Eye (tissue), 1 donor: ENCODE measurements at places on chromosomes 16 and 17.

- no peak for DNase-seq
Measured at GRCh38 chr16:4414187-4414917, 2.0 kb downstream of the CORO7 start.

DNA sequence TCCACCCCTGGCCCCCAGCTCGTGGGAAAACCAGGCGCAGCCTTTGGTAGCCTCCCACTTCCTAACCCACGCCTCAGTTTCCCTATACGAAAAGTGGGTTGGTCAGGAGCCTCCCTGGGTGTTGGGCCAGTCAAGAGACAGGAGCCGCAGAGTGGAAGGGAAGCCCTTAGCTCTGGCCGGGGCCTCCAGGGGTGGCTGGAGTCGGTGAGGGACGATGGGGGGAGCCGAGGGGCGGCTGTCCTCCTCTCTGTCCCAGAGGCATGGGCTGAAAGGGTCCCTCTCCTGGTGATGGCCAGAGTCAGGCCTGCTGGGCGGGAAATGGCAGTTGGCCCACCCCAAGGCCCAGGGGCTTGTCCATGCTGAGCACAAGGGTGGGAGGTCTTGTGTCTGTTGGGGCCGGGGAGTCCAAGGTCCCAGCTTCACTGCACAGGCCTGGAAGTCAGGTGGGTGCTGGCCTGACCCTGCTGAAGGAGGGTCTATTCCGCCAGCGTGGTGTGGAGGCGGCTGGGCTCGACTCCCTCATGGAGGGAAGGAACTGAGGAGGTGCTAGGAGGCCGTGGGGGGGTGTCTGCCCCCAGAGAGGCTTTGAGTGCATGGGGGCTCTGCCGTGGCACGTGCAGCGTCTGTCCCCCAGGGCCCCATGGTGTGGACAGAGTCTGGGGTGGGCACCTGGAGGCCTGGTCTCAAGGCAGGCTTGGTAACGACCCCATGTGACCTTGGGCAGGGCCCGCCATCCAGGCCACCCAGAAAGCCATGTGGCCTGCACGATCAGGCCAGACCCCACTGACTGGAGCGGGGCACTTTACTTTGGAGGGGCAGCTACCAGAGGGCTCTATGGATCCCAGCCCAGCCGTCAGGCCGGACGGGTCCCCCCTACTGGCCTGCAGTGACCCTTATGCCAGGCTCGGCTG, 1.1 kb downstream of the SLC16A3 start:
- peak; percentile 41 for DNase-seq

DNA sequence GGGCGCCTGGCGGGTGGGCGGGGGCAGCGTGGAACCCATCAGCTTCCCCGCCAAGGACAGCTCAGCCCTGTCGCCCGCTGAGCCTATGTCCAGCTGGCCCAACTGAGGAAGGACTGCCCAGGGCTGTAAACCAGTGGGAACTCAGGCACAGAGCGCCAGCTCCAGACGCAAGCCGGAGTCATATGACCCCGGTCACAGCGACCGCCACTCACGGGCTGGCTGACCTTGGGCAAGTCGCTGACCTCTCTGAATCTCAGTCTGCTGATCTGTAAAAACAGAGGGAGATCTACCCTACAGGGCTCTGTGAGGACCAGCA, 170.0 kb downstream of the C16orf78 start:
- no peak for DNase-seq

DNA sequence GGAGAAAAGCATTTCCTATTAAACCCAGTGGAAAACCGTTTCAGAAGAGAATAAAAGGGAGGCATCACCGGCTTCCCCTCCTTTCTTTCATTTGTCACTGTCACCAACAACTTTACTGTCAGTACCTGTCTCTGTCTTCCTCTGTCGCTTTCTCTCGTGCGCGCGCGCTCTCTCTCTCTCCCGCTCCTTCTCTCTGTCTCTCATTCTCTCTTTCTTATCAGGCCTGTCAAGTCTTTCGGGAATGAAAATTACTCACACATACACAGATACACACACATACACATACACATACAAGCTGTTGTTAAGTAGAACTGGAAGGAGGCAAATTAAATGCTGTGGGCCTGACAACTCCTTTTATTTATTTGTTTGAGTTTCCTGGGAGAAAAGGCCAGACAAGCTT, 17.6 kb downstream of the MYOCD start:
- no peak for DNase-seq

DNA sequence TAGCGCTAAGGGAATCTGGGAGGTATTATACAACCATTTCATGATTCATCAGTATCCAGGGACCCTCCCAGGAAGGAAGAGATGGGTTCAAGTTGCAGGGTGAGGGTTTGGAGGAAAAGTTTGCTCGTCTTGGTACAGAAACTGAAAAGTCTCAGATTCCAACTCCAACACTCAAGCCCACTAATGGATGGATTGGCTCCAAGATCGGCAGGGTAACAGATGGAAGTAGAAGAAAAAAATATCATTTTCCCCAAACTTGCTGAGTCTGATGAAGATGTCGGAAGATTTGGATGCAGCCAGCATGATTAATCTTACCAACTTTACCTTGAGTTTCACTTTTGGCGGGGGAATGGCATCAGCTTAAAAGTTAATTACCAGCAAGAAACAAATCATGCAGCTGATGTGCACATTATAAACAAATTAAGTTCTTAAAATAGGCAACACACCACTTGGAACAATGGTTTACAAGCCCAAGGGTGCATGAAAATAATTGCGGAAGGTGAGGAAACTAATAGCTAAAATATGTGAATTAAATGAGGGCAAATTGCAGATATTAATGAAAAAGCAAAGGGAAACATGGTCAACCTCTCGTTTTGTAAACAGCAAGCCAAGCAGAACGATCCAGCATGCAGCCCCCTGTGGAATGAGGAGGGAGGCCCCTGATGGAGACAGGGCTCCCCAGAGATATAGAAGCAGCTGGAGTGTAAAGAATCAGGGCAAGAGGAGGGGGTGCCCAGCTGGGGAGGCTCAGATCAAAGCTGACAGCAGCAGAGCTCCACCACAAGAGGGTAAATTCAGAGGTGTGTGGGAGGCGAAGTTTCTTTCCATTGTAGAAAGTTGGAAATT, 44.1 kb upstream of the GRIN2A start:
- DNase-seq: peak; percentile 75

GRCh38 chr16:28217326-28217725, 5.6 kb upstream of the XPO6 start:
- no peak for DNase-seq

- DNase-seq: no peak
Measured at GRCh38 chr17:81230043-81230820, 7.5 kb upstream of the CEP131 start.

DNA sequence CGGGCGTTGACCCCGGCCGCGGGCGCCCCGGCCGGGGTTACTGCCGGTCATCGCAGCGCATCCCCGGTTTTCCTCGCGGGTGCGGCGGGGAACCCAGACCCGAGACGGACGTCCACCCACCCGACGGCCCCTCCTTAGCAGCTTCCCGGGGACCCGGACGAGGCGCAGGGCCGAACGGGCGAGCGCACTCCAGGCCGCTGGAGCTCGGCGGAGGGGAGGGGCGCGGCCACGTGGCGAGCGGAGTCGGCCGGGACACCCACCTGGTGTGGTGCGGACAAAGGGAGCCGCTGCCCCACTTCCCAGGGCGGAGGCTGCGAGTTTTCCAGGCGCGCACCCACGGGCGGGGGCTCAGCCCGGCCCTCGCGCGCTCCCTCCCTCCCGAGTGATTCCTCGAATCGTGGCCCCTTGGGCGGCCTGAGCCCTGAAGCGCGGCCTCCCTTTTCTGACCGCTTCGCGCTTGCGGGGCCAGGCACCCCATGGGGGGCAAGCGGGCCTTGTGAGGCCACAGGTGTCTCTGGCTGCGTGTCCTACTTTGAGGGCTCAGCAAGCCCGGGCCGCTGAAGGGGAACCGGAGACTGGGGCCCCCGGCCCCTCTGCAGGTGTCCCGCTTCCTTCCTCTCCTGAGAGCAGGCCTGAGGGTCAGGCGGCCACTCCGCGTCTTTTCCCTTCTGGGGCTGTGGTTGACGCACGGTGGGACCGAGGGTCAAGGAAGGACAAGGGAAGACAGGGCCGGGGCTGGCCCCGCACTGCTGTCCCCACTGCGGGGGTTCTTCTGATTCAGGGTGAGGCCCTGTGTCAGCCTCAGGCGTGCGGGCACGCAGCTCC, 1.1 kb upstream of the FASN start:
- DNase-seq: no peak

DNA sequence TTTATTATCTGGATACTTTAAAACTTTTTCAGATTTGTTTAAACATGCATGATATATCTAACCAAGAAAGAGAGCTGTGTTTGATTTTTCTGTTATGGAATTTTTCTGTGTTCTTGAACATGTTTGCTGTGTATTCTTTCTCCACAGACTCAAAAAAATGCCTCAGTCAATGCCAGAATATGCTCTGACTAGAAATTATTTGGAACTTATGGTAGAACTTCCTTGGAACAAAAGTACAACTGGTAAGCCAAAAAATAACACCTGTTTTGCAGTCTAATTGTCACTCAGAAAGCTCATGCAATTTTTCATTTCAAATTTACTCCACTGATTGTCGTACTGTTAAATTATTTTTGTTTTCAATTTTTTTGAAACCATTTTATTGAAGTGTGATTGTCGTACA, 15.3 kb upstream of the ABCC11 start:
- no peak for DNase-seq

- no peak for DNase-seq
Measured at GRCh38 chr16:69037373-69038160, 67.9 kb upstream of the HAS3 start.

DNA sequence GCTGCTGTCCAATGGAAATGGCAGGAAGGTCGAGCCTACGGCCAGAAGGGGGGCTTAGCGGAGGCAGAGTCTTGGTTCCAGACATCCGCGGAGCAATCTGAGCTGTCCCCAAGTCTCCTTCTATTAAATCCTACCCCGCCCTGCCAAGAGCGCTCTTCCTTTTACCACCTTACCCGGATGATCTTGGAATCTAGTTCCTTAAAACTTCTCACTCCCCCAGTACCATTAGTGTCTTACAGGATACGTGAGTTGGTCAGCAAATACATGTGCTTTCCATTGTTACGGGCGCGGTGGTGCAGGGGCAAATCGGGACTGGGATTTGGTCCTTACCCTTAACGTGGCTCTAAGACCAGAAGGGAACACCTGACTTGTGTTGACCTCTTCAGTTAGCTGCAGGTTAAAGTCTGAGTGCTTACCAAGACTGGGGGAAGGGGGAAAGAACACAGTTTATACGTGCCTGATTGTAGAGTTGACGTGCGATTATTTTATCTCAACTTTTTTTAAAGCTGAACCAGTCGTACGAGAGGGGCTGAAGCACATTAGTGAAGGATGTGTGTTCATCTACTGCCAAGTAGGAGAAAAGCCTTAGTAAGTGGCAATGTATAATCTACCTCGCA, 495 bp downstream of the TXNDC17 start:
- DNase-seq: no peak

DNA sequence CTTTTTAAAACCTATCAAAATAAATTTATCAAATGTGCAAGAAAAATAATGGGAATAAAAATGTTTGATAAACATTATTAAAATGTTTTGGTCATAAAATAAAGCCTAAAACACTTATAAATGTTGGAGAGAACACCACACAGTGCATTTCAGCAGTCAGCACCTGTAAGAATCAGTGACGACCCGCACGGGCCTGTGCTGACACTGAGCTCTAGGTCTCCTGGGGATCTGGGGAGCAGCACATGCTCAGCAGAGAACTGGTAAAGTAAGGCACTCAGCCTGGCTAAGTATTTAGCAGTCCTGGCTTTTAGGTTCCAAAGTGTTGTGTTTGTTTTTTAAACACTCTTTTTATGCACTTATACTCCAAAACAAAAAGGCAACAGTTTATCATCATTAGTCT, 46.9 kb downstream of the HELZ start:
- DNase-seq: no peak

GRCh38 chr16:85736921-85737320, 14.0 kb downstream of the C16orf74 start:
- DNase-seq: no peak

DNA sequence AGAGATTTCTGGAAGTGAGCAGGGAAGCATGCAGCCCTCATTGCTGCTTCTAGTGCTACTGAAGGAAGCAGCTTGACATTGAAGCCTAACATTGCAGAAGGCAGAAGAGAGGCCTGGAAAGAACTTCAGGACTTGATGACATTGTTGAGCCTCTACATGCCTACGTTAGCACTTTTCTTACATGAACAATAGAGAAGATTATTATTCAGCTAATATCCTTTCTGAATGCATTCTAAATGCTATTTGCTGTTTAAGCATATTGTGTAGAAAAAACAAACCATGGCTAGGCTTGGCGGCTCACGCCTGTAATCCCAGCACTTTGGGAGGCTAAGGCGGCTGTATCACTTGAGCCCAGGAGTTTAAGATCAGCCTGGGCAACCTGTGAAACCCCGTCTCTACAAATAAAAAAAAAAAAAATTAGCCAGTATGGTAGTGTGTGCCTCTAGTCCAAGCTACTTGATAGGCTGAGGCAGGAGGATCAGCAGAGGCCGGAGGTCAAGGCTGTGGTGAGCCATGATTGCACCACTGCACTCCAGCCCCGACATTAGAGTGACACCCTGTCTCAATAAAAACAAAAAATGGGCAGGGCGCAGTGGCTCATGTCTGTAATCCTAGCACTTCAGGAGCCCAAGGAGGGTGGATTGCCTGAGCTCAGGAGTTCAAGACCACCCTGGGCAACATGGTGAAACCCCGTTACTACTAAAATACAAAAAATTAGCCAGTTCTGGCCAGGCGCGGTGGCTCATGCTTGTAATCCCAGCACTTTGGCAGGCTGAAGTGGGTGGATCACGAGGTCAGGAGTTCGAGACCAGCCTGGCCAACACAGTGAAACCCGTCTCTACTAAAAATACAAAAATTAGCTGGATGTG, 2.2 kb upstream of the AURKB start:
- DNase-seq: no peak

- no peak for DNase-seq
Measured at GRCh38 chr16:8730335-8730915, 56.0 kb downstream of the ABAT start.

DNA sequence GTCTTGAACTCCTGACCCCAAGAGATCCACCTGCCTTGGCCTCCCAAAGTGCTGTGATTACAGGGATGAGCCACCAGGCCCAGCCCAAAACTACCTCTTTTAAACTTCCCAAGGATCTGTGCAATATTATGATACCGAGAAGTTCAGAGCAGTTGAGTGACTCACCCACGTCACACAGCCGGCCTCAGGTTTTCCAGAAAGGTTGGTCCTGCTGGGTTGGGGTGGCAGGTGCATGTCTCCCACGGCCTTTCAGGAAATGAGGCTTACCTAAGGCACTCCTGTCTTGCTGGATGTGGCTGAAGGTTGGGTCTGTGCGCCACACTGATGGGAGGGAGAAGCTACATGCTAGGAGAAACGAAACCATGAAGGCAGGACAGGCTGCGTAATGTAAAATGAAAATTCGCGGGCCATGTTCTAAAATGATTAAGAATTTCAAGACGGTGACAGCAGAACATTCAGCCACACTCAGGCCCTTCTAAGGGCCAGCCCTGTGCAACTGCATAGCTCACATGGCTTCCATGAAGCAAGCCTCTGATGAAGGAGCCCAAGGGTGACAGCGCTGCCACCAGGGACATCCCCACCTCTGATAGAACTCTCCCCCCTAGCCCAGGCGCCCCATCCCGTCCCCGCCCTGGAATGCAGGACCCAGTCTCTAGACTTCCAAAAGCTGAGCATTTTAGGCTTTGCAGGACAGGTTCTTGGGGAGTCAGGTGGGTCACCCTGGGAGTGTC, 6.6 kb upstream of the GLIS2 start:
- no peak for DNase-seq

GRCh38 chr17:16494059-16494458, 2.1 kb upstream of the LRRC75A start:
- no peak for DNase-seq

GRCh38 chr17:78375401-78376151, 2.9 kb upstream of the PGS1 start:
- DNase-seq: no peak

- no peak for DNase-seq
Measured at GRCh38 chr17:45961206-45961605, 37.8 kb upstream of the STH start.

- DNase-seq: no peak
Measured at GRCh38 chr17:34991606-34992005, 11.3 kb downstream of the LIG3 start.
